Stimulated activated CD4-positive, alpha-beta T cell treated with anti-CD3 and anti-CD28 coated beads, Interleukin-12 subunit alpha, Interleukin-12 subunit beta, amount 100 ng/mL, for 4 hours (primary cell): ENCODE measurements at places on chromosomes 2 and 18.

- no peak for DNase-seq
These were observed 476.4 kb upstream of the SPHKAP start for GRCh38 chr2:228657807-228658402.

DNA sequence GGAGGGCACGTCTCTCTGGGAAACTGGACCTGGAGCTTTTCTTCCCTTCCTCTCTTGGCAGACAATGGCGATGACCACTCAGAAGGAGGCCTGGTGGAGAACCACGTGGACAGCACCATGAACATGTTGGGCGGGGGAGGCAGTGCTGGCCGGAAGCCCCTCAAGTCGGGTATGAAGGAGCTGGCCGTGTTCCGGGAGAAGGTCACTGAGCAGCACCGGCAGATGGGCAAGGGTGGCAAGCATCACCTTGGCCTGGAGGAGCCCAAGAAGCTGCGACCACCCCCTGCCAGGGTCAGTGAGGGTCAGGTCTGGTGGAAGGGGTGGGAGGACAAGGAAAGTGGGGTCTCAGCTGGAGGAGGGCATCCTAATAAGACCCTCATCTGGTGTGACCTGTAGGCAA is 27.3 kb downstream of the IGFBP2 start:
- no peak for DNase-seq

- no peak for DNase-seq
These were observed 16.8 kb downstream of the HDLBP start for GRCh38 chr2:241298673-241299072.

DNA sequence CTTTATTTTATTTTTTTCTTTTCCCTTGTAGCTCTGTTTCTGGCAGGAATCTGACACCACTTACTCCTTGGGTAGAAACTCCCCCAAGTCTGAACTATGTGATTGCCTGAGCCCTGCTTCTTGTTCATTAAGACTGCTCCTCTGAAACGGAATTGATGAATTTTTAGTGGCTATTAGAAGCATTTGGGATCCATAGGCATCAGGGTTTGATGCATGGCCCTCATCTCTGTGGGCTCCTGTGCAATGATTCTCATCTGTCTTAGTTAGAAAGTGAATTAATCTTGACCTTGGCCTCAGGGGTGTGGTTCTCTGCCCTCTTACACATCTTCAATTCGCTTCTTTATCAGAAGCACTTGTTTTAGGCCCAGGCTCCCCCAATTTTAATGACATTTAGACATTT is 31.0 kb upstream of the DARS1 start:
- DNase-seq: no peak

DNA sequence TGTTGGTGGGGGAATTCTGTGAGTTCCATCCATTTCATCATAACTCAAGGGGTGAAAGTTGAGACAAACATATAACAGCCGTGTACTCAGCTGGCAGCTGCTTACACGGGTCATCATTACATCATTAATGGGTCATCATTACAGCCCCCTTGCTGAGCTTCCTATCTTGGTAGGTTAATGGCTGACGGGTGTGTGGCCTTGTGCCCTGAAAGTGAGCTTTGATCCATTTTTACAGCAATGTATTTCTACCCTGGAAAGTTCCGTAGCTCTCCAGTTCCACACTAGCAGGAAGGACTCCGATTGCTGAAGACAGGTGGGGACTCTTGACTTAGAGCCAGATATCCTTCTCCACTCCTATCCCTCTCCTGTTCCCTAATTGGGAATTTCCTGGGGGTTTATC is 105.2 kb upstream of the DLX2 start:
- no peak for DNase-seq

GRCh38 chr2:134372141-134372540 is 118.3 kb downstream of the MGAT5 start:
- DNase-seq: no peak

- no peak for DNase-seq
These were observed 1504.5 kb downstream of the DPP10 start for GRCh38 chr2:115946891-115947290.

GRCh38 chr2:119438128-119438656 is 6.5 kb downstream of the TMEM37 start:
- no peak for DNase-seq

- DNase-seq: peak; percentile 55
These were observed 514 bp downstream of the BCL2L11 start for GRCh38 chr2:111121028-111121827.

- no peak for DNase-seq
These were observed 203.5 kb downstream of the NDUFA10 start for GRCh38 chr2:239821694-239822075.

- DNase-seq: no peak
These were observed 1047.2 kb upstream of the PIK3C3 start for GRCh38 chr18:40907842-40908241.

DNA sequence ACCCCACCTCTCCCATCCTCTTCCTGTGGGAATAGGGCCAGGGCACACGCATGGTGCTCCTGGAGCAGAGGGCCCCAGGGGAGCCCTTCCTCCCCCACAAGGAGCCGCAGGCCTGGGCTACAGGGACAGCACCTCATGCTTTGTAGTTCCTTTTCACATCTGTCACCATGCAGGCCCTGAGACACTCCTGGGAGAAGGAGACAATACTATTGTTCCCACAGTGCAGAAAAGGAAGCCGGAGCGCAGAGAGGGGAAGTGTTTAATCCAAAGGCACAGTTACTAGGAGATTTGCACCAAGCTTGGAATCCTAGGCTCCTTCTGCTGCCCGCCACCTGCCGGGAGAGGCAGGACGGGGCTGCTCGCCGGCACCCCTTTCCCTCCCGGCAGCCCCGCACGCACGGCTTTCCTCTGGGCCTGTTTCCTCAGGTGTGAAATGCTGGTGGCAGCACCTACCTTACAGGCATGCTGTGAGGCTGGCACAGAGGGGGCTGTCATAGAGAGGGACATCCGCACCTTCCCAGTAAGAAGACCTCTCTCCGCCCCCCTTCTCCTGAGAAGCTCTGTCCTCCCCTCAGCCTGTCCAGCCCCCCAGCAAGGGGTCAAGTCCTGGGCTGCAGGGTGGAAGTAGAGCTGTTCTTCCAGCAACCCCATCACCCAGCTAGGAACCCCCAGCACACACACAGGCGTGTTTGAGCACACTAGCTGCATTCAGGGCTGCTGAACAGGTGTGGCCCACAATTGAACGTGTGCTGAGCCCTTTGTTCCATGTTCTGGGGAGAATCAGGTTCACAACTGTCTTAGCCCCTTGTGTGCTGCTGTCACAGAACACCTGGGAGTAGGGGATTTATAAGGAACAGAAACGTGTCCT is 62.6 kb downstream of the SMAD7 start:
- DNase-seq: no peak

- DNase-seq: no peak
These were observed 233.7 kb downstream of the LOXHD1 start for GRCh38 chr18:46423226-46423805.

- no peak for DNase-seq
These were observed 335.1 kb upstream of the ZNF521 start for GRCh38 chr18:25686960-25687500.

GRCh38 chr2:98374286-98374685 is 28.0 kb downstream of the CNGA3 start:
- DNase-seq: no peak

GRCh38 chr2:141946016-141946415 is 184.8 kb downstream of the LRP1B start:
- no peak for DNase-seq

- no peak for DNase-seq
These were observed 47.2 kb downstream of the WDR33 start for GRCh38 chr2:127763776-127764175.

DNA sequence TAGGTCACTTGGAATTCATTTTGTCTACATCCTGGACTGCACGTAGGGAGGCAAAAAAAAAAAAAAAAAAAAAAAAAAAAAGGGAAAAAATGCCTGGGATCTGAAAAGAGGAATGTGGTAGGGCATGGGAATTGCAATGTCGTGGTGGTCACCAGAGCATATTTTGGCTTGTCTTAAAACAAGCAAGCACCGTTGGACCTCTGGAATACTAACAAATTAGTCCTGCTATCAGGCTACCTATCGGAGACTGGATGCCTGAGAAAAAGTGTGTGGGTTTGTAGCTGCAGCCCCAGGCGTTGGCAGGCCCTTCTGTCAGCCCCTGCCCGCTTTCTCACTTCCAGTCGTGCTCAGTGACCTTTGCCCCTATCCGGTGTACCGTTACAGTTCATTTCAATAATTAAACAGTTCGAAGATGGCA is 588.5 kb upstream of the ZEB2 start:
- DNase-seq: no peak

- no peak for DNase-seq
These were observed 529.7 kb downstream of the SATB2 start for GRCh38 chr2:198928026-198928425.

DNA sequence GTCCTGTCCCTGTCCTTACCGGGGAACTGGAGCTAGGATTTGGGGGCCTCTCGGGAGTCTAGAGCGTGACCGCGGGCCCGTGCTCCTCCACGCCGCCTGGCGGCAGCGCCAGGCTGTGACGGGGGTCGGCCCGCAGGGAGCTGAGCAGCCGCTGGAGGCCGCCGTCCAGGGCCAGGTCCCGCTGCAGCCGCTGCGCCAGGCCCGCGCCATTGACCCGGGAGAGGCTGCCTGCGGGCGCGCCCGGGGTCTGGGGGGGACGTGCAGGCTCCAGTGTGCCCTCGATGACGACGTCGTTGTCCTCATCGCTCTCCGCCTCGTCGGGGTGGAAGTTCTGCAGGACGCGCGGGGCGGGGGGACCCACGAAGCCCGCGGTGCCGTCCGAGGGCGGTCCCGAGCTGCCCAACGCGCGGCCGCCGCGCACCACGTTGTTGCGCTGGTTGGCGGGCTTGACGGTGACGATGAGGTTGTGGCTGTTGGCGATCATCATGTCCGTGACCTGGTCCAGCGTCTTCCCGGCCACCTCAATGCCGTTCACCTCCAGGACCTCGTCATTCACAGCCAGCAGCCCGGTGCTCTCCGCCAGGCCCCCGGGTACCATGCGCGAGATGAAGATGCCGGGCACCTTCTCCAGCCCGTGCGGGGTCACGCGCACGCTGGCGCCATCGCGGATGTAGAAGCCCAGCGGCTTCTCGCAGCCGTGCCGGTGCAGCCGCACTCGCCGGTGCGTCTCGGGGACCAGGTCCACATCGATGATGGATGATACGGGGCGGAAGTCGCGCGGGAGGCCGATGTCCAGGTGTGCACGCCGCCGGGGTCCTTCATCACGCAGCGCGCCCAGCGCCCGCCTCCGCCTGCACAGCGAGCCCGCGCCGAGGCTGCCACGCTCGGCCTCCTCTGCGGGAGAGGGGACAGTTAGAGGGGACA is 50.9 kb downstream of the ADNP2 start:
- peak; percentile 26 for DNase-seq

DNA sequence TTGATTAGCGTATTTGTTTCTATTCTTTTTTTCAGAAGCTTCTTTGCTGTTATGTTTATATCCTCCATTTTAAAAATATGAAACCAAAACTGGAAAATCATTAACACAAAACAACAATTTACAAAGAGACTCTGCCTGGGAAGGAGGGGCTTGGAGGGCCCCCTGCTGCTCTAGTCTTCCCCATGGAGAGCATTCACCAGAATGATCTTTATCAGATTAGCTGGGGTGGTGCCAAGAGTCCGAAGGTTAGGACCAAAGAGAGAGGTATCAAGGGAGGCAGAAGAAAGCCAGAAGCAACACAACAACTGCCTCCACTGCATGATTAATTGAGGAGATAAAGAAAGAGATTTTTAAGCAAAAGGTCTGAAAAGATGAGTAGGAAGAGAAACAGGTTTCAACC is 218.6 kb downstream of the IRS1 start:
- no peak for DNase-seq

DNA sequence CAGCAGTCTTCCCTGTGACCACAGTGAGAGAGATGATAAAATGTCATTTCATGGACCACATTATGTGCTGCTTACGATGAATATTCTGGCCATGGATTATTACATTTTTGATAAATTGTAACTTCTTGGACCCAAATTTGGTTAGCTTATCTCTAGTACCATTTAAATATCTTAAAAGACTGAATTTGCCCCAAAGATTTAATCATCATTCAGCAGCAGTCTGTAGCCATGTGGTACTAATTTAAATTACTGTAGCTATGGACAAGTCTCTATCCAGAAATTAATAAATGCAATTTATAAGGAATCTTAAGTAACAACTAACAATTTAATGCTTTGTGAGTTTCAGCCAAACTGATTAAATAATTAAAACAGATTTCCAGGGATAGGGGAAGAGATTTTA is 644.9 kb upstream of the FANCL start:
- no peak for DNase-seq

- no peak for DNase-seq
These were observed 121.9 kb upstream of the LGALSL start for GRCh38 chr2:64331849-64332699.

DNA sequence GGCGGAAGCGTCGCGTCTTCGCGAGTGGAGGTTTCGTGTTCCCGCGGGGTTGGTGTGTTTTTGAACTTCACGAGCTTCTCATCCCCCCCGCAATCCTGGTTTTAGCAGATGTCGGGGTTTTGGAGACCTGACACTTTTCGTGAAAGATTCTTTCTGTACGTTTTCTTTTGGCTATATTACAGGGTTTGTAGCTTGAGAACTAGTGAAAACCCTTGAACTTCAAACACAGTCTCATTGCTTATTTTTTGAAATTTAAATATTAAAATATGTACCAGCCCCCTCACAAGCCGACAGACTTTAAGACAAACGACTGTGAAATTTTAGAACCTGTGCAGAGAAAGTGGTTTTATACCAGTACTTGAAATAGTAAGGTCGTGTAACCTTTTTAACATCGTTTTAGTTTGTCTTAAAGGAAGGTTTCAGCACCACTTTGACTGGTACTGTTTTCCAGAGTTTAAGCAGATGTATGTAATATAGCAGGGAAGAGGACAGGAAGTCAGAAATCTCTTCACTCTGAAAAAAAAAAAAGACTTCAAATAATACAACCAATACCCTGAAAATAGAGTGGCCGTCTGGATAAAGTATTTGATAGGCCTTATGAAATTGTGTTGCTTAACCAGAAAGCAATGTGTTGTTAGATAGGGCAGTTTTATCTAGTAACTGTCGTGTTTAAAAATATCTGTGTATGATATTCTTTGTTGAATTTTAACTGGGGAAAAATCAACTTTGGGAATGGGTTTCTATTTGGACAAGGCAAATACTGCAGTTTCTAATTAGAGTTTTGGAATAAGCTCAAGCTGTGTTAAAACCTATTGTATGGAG is 1.4 kb downstream of the SPATS2L start:
- DNase-seq: no peak

- DNase-seq: peak; percentile 25
These were observed 886 bp downstream of the PRKCE start for GRCh38 chr2:45652090-45653031.

DNA sequence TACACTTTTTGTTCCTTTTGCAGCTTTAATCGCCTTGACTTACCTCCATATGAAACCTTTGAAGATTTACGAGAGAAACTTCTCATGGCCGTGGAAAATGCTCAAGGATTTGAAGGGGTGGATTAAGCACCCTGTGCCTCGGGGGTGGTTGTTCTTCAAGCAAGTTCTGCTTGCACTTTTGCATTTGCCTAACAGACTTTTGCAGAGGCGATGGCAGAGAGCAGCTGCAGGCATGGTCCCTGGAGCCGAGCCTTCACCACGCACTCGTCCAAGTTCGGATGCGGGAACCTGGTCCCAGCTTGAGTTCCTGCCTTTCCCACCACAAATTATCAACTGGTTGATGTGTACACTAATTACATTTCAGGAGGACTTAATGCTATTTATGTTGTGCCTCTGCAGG is 232.7 kb downstream of the ALPK2 start:
- DNase-seq: no peak

GRCh38 chr2:144421606-144422510 is 98.1 kb downstream of the ZEB2 start:
- no peak for DNase-seq

GRCh38 chr2:4358837-4359236 is 655.5 kb downstream of the DCDC2C start:
- DNase-seq: no peak
